ENCODE measurements at places on chromosomes 6 and 20.

DNA sequence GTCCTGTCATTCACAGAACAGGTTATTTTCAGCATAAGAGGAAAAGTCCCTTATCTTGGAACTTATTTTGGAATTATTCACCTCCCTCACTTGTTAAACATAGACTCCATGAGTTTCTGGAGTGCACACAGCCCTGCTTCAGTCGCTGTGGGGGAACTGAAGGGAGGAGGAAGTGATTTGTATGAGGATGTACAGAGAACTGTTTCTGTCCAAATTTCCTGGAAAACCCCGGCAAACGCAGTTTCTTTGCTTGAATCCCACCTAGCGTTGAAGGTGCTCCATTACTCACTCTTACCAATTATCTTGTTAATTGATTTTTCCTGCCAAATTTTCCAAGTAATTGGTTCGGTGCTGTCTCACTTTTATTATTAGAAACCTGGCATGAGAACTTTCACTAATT lies 78.0 kb upstream of the AGPAT4 start:
- no peak for DNase-seq

DNA sequence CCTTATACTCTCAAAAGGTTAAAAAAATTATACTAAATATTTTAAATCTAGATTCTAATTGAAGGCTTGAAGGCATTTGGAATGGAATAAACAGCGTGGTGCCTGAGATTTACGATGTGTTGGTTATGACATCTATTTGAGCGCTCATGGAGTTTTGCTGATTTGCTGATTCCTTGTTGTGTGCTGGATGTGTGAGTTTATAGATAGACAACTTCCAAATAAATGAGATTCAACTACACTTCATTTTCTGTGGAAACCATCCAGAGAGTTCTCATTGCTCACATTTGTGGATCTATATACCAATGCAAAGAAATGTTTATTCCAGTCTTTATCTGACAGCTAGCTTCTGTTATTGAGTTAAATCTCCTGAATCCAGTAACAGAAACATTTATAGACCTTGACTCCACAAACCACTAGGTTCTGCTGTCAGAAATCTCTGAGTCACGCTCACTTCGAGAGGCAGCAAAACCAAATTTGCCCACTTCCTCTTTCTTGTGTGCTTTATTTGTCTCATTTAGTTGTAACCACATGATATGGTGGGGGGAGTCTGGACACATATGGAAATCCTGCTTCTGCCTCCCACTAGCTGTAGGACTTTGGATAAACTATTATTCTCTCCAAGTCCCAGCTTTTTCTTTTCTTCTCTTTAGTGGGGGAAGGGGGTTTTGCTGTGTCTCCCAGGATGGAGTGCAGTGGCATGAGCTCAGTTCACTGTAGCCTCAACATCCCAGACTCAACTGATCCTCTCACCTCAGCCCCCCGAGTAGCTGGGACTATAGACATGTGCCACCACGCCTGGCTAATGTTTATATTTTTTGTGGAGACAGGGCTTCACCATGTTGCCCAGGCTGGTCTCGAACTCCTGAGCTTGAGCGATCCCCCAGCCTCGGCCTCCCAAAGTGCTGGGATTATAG lies 54.5 kb downstream of the IPCEF1 start:
- DNase-seq, result peak; percentile 87

- peak; percentile 50 for DNase-seq
These were observed 51.6 kb downstream of the LAMA4 start for GRCh38 chr6:112202639-112203341.

- peak; percentile 58 for DNase-seq
These were observed 602.4 kb downstream of the COL12A1 start for GRCh38 chr6:74603322-74604076.

DNA sequence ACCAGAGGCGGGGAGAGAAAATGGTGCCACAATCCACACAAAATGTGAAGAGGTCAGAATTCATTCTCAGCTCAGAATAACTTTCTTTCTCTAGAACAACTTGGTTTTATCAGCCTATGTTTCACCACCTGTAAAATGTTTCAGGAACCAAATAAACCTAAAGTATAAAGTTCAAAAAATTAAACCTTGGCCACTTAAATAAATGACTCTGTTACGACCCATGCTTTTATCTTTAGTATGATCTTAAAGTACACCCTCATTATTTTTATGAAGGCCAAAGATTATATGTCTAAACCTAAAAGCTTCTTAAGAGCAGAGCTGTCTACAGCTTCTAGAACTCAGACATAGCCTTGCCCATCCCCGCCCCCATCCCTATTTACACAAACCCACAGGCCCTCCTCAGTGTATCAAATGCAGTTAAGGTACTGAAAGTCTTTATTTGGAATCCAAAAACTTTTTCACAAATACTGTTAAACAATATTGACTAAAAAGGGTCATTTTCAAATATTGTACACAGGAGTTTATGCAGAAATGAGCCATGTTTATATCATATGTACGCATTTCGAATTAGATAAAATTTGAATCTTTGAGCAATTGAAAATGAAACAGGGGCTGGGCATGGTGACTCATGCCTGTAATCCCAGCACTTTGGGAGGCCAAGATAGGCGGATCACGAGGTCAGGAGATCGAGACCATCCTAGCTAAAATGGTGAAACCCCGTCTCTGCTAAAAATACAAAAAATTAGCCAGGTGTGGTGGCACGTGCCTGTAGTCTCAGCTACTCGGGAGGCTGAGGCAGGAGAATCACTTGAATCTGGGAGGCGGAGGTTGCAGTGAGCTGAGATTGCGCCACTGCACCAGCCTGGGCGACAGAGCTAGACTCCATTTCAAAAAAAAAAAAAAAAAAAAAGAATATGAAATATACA lies 5.7 kb upstream of the NHSL1 start:
- DNase-seq, result no peak

GRCh38 chr20:38590676-38591473 lies 9.9 kb downstream of the ADIG start:
- DNase-seq, result no peak

DNA sequence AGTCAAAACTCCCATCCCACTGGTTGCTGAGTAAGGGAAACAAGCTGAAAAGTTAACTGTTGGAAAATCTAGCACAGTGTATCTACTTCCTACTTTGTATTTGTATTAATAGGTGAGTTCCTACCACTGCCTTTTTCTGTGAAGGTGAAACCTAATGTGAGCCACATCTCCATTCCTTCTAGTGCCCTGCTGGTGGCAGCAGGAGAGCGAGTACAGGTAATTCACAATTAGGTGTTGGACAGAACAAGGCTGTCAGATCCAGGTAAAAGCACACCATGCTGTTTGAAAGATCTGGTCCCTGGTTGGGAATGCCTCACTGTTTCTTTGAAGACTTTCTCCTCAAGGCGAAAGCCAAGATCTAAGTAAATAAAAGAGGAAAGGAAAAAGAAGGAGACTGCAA lies 528.4 kb downstream of the PKHD1 start:
- DNase-seq, result no peak

- no peak for DNase-seq
These were observed 22.8 kb downstream of the NPEPL1 start for GRCh38 chr20:58715391-58715800.

DNA sequence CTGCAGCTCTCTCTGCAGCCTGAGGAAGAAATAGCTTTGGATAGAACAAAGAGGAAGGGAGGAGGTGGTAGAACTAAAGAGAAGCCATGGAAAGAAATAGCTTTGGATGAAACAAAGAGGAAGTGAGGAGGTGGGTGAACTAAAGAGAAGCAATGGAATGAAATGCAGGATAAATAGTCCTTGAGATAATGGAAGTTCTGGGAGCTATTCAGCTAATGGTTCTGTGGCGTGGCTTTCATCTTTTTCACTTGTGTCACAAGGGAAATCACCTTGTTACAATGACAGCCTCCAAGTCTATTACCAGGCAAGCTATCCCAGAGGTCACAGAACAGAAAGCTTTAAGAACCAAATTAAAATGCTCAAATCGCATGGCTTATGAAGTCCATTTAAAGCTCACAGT lies 141.3 kb upstream of the ARG1 start:
- no peak for DNase-seq

GRCh38 chr6:105678516-105678915 lies 275.6 kb upstream of the PREP start:
- peak; percentile 30 for DNase-seq

Data from EH (cell line).